ENCODE measurements at places on chromosomes 3 and 15. TPM values are rescaled to one million over a fixed set of nuclear protein-coding genes. Genes with fewer than 3 reads are reported as not detected.

The FRMD4B gene
- 54.6 TPM for total RNA-seq

GRCh38 chr3:195895861-195896360 lies 12.4 kb downstream of the TNK2 start:
- DNase-seq, result peak; percentile 45

DNA sequence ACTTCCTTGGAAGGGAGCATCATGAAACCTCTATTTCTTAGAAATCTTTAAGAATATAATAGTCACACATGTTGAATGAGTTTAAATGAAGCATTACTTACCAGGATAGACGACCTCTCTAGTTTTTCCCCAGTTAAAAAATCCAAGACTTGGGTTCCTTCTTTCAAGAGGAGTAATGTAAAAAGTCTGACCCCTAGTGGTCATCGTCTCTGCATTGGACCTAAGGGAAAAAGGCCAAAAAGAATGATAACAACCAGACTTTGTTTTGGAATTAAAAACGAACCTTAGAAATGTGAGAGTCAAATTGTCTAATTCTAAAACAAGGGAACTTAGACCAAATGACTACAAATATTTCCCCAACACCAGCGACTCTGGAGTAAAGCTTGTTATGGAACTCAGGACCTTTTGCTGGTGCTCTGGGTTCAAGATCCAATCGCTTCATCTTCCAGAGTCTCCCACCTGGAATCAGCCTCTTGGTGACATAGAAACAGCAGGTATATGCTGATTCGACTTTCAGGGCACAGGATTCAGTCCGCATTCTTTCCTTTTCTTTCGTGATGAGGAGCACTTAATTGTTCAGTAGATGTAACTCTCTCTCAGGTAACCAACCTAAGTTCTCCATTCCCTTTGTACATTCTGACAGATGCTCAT lies 214.8 kb upstream of the TPRG1 start:
- DNase-seq, result no peak

- DNase-seq, result no peak
Observed at GRCh38 chr3:53194210-53195065, 33.4 kb downstream of the PRKCD start.

The SGO1 gene
- total RNA-seq, result 1.7 TPM

- no peak for DNase-seq
Observed at GRCh38 chr3:16329826-16330129, 64.8 kb downstream of the OXNAD1 start.

- DNase-seq, result no peak
Observed at GRCh38 chr3:12294885-12295580, 6.2 kb downstream of the PPARG start.

The RLBP1 gene
- 2.3 TPM for total RNA-seq

The FAM81A gene
- total RNA-seq, result 93.1 TPM

The CNTN6 gene
- total RNA-seq, result 4.7 TPM

DNA sequence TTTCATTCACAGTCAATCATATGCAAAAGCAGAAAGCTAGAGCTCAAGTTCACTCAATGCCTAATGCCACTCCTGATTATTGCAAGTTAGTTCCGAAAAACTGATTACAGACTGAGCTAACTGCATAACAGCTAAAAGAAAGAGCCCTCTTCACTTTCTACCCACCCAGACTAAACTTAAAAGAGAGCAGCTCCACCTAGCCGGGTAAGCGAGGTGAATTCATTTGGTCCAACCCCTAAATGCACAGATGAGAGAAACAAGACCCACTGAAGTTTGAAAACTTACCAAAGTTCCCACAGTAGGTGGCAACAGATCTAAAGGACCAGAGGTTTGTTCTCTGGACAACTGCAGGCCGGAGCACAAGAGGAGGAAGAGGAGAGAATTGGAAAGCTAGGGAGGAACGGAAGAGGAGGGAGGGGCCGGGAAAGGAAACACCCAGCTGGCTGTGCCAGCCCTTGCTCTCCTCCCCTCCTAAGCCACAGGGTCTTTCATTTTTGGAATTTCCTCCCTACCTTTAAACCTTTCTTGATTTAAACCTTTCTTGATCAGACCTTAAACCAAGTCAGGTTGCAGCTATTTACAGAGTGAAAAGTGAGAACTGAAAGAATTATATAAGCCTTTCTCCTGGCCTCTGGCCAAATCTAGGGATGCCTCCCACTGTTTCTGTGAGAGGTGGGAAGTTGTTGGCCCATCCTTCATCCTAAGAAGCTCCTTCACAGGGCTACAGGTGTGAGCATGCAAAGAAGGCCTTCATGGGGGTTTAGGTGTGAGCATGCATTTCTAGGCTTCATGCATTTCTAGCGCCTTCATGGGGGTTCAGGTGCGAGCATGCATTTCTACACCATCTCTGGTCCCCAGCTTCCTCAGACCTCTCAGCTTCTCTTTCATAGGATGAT lies 114.7 kb upstream of the LMOD3 start:
- DNase-seq, result no peak

The ATP13A5 gene
- total RNA-seq, result under 0.01 TPM

GRCh38 chr3:69300296-69300695 lies 85.6 kb downstream of the FRMD4B start:
- no peak for DNase-seq

The SPATA16 gene
- total RNA-seq, result not detected

The TYRO3 gene
- 20.3 TPM for total RNA-seq

DNA sequence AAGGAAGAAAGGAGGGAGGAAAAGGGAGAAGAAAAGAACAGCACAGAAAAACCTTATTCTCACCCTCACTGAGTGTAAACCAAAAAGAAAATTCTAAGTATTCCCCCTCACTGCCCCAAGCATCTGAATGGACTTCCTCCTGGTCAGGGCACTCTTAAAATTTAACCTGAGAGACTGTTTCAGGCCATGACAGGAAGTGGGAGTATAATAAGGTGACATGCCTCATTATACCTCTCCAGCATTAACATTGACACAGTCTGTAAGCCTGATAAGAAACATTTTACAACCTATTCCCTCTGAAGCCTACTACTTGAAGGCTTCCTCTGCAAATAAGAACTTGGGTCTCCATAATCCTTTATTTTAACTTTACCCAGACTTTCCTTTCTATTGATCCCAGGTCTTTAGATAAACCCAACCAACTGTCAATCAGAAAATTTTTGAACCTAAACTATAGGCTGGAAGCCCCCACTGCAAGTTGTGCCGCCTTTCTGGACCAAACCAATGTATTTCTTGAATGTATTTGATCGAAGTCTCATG lies 41.7 kb downstream of the SLCO2A1 start:
- no peak for DNase-seq

GRCh38 chr3:38117163-38117716 lies 19.7 kb downstream of the ACAA1 start:
- DNase-seq, result no peak

The NTRK3 gene
- 52.3 TPM for total RNA-seq

- DNase-seq, result no peak
Observed at GRCh38 chr15:29962407-29962806, 120.3 kb upstream of the GOLGA8J start.

- DNase-seq, result no peak
Observed at GRCh38 chr15:57048930-57049549, 130.6 kb downstream of the TCF12 start.

The BFSP2 gene
- 1.1 TPM for total RNA-seq

The NRROS gene
- total RNA-seq, result 1.2 TPM

- no peak for DNase-seq
Observed at GRCh38 chr3:37715358-37715757, 146.3 kb upstream of the CTDSPL start.

- DNase-seq, result no peak
Observed at GRCh38 chr3:82044930-82045705, 283.7 kb upstream of the GBE1 start.

- no peak for DNase-seq
Observed at GRCh38 chr3:37956723-37957538, 33.7 kb upstream of the VILL start.

The CFAP92 gene
- 2.2 TPM for total RNA-seq

GRCh38 chr3:10187290-10187876 lies 22.7 kb downstream of the IRAK2 start:
- no peak for DNase-seq

DNA sequence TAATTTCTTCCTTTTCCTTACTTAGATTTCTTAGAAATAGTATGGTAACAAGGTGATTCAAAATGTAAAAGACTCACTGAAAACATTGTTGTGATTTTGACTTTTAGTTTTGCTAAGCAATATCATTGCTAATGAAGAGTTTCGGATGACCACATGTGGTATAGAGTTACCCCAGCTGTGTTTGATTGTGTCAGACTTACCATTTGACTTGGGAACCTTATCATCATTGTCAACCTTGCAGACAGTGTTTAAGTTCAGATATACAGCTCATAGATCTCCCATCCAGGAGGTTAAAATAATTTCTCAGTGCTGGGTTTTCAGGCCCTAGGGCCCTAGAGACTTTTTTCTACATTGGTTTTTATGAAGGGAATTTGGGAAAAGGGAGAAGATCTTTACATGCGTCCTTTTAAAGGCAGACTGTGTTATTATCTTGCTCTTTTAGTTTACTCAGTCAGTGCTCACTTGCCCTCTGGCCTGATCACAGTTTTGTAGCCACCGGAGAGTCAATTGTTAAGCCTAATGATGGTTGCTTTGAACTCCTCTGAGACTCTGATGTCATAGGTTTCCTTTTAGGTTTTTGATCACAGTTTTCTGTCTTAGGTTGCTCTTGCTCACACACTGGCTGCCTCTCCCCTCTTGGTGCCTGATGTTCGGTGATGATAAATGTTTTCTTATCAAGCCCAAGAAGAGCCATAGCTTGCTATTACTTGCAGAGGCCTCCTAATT lies 133.5 kb upstream of the ZPLD1 start:
- DNase-seq, result no peak

DNA sequence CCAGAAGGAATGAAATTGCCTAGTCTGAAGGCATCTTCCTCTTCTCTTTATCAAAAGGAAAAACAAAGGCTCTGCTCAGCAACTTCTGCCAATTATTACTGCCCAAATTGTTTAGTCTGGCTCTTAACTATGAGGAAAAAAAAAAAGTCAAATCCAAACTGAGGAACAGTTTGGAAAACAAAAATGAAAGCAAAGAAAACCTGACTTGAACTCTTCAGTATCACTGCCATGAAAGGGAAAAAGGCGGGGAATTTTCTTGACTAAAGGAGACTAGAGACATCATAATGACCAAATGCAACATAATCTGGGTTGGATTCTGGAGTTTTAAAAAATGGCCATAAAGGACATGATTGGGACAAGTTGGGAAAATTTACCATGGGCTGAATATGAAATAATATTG lies 156.3 kb downstream of the STT3B start:
- DNase-seq, result no peak

- DNase-seq, result peak; percentile 86
Observed at GRCh38 chr3:184361932-184362667, 590 bp downstream of the POLR2H start.

- no peak for DNase-seq
Observed at GRCh38 chr15:91496754-91497691, 356.5 kb upstream of the SLCO3A1 start.

The RASL12 gene
- total RNA-seq, result 1.4 TPM

DNA sequence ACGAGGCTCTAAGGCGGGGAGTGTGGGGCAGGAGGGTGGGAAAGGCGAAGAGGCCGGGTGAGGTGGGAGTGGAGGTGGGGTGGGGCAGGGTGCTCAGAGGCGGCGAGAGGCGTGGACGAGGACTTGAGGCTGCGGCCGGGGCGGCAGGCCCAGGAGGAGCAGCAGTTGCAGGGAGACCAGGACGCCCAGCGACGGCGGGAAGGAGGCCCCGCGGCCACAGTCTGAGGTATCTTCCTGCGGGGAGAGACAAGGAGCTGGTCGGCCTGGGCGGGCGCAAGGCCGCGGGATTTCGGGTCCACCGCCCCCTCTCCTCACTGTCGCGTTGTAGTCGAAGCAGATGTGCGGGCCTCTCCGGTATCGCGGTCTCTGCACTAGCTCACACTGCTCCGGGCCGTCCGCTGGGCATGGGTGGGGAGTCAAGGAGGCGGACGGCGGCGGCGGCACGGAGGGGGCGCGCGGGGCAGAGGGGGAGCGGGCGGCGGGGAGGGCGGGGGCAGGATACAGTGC lies 5.3 kb upstream of the TMEM115 start:
- DNase-seq, result no peak

DNA sequence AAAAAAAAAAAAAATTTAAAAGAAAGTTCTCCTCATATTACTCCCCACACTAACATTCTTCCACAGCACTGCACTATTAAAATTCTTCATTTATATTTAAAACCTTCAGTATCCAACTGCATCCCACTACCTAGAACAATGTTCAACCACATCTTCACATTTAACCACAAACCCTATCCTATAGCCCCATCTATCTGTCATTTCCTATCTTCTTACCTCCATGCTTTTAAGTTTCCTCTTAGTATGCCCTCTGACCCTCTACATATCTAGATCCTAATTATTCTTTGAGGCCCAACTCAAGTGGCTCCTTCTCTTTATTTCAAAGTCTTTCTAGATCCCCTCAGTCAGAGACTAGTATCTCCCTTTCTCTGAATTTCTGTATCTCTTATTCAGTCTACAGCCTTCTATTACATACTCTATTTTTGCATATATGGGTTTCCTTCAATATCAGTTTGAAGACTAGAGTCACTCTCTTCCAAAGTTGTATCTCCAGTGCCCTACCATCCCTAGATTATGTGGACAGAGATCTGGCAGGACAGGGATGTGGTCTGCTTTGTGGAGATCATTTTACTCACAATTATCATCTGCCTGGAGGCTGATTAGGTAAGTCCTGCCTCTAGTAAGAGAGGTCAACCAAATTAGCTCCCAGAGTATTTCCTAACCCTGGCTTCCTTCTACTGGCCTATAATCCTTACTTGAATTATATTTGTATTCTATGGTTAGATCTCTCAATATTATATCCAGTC lies 1.4 kb downstream of the CIAO2A start:
- no peak for DNase-seq

DNA sequence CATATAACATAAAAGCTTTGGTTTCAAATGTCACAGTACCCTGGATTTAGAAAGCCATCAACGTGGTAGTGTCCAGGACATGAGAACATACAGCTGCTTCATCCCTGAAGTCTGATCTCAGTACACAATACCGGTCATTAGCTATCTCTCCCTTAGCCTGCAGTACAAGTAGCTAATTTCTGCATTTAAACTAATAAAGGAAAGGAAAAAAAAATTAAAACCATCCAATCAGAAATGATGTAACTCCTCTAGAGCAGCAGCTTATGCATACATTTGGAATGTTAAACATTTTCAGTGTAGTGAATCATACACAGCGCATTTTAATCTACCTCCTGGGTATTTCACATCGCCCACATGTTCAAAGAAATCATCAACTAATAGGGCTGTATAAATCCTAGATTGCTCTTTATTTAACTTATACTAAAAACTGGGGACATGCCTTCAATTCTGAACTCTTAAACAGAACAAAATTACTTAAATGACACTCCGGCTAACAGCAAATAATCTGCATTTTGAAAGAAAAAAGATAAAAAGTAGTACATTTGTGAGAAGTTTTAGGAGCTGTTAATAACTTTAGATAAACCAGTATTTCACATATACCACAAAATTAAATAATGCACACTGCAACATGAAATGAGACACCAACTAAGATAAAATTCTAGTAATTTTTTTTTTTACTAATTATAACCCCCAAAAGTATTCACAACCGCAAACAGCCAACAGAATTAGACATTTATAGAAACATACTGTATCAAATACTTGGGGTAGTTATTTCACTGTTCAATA lies 3.7 kb downstream of the IGF2BP2 start:
- no peak for DNase-seq
